NCI-H1436 (cell line): ENCODE measurements at places on chromosomes 1 and 21.
A peak's percentile ranks its signal among the peaks of the same experiment; 100 is the strongest.

DNA sequence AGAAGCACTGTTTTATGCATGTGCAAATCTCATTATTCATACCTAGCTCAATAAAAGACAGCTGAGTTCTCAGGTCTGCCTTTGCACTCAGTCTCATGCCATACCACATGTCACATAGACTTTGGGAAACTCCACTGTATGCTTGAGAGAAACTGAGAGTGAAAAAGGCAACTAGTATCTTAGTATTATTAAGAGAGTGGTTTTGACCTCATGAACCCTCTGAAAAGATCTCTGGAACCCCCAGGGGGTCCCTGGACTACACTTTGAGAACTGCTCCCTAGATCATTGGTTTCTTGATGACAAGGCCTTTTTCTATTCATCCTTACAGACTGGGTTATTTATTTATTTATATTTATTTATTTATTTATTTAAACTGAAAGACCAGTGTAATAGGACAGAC is 3.7 kb upstream of the RHEX start:
- no peak for DNase-seq

- no peak for DNase-seq
Measured at GRCh38 chr1:209064850-209065706, 518.4 kb upstream of the CAMK1G start.

DNA sequence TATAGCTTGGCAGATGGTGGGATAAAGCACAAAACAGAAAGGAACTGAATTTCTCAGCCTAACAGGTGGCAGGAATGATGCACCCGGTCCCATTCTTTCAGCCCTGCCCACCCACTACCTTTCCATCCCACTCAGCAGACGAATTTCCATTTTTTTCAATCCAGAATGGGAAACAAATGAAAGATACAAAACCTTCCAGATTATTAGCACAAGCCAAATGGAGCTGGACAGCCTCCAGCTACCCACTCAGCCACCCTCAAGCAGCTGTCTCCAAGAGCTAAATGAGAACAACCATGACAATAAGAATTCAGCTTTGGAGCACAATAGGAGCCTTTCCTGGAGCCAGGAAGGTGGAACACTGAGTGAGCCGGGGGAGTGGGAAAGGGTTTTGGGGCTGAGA is 96.3 kb upstream of the ST6GALNAC5 start:
- peak; percentile 32 for DNase-seq

DNA sequence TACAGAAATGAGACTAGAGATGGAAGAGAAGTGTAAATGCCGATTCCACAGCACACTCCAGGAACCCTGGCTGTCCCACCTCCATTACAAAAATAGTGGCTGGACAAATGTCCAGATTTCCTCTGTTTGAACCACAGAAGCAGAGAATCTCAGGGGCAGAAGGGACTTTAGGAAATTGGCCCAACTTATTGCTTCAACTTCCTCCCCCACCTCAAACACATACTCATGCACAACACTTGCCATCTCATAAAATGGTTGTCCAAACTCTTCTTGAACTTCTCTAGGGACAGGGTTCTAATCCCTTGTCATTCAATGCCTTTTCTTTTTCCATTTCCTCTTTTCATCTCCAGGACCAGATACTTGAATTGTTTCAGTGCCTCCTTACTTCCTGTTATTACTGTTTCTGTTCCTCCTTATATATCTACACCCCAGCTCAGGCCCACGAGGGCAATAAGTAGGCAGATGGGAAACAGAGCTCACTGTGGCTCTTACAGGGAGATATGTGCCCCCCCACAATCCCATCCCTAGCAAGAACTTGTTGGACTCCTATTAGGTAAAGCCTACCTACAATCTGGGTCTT is 8.5 kb upstream of the B4GALT3 start:
- no peak for DNase-seq

DNA sequence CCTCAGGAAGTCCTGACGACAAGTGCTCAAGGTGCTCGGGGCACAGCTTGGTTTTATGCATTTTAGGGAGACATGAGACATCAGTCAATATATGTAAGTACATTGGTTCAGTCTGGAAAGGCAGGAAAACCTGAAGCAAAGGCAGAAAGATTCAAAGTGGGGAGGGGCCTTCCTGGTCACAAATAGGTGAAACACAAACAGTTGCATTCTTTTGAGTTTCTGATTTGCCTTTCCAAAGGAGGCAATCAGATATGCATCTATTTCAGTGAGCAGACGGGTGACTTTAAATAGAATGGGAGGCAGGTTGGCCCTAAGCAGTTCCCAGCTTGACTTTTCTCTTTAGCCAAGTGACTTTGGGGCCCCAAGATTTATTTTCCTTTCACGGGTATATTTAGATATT is 8.9 kb upstream of the RNF187 start:
- DNase-seq: no peak

DNA sequence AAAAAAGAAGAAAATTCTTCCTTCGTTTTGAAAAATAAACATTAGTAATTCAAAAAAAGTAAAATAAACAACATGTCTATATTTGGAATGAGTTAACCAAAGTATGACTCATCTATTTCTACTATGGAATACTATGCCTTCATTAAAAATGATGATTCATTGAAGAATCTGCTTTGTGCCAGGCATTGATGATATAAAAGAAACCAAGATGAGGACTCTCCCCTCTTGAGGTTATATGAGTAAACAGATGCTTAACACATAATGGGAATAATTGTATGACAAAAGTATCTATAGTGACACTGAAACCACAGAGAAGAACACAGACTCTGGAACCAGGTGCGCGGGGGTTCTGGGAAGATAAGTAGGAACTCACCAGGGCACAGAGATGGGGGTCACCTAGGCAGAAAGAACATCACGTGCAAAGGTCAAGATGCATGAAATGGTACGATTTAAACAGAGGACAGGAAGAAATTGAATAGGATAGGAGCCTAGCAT is 18.8 kb downstream of the ELF3 start:
- DNase-seq: peak; percentile 88
